ENCODE measurements at places on chromosomes 2 and 18.

GRCh38 chr2:167550448-167550847 lies 662.2 kb downstream of the XIRP2 start:
- no peak for DNase-seq

- no peak for DNase-seq
Observed at GRCh38 chr2:136286423-136286822, 168.5 kb upstream of the CXCR4 start.

GRCh38 chr2:45007961-45008295 lies 1.3 kb downstream of the SIX2 start:
- no peak for DNase-seq

DNA sequence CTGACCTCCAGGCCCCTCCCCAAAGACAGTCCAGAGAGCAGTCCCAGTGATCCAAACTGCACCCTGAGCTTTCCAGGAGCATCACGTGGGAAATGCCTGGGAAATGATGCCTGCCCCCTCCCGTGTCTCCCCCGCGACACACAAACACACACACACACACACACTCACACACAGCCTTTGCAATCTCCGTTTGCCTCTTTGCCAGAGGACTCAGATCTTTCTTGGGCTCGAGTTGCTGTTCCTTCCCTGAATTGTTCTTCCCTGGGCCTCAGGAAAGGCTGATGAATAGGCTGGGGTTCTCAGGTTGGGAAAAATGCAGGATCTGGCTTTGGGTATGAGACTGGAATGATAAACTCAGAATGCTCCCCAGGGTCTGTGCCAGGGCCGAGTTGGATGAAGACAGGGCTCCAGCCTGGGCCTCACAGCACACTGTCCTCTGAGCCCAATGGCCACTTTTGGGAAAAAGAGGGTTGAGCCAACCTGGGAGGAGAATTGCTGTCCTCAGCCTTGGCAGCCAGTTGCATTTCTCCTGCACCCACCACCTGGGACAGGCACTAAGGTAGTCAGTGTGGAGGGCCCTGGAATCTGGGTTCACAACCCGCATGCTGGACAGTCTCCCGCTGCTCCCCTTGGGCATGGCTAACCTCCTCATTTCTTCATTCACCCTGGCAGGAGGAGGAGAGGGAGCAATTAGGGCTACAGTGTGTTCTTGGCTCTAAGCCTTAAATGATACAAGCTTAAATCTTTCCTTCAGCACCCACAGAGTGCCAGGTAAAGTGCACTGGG lies 43.9 kb upstream of the ATP6V1B1 start:
- DNase-seq: no peak

GRCh38 chr2:13015532-13016320 lies 299.0 kb downstream of the TRIB2 start:
- no peak for DNase-seq

DNA sequence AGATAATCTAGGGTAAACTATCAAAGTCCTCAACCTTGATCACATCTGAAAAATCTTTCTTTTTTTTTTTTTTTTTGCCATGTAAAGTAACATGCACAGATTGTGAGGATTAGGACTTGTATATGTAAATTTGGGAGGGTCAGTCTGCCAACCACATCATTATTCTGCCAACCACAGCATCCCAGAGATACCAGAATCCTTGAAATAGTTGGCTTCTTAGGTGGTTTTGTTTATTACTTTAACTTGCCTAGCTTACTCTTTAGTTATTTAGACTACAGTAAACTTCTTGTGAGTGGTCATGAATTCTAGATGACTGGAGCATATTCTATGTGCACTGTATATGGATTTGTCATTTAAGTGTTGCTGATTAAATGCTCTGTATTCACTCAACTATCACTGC lies 242.1 kb upstream of the RBMS1 start:
- DNase-seq: no peak

- no peak for DNase-seq
Observed at GRCh38 chr2:43047187-43047780, 179.1 kb downstream of the ZFP36L2 start.

GRCh38 chr2:231297108-231297908 lies 98.2 kb upstream of the B3GNT7 start:
- no peak for DNase-seq

GRCh38 chr2:120720746-120721375 lies 14.8 kb upstream of the GLI2 start:
- no peak for DNase-seq

DNA sequence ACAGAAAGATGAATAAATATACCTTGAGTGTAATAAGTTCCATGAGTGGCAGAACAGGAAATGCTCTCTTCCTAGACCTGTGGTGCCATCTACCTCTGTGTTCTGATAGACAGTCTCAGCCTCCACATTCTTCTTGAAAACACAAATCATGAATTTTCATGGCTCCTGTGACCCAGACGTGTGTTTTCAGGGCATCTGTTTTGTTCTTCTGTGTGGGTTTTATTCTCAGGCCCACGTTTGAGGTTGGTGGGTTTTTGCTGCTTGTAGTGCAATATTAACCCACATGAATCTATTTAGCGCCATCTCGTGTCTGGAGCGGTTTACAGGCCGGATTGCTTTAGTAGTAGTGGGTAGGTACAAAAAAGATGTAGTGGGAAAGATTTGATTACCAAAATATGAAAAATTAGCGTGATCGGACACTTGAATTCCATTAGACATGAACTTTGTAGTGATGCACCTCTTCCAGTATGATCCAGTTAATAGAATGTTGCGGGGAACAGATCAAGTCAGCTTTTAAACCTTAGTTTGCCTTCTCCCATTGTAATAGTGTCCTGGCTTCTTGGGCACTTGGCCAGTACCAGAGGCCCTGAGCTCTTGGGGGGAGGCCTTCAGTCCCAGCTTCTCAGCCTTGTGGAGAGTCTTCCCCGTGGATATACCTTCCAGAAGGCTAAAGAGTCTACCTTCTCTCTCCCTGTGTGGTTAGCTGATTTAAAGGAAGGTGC lies 256.5 kb downstream of the TPGS2 start:
- DNase-seq: no peak

DNA sequence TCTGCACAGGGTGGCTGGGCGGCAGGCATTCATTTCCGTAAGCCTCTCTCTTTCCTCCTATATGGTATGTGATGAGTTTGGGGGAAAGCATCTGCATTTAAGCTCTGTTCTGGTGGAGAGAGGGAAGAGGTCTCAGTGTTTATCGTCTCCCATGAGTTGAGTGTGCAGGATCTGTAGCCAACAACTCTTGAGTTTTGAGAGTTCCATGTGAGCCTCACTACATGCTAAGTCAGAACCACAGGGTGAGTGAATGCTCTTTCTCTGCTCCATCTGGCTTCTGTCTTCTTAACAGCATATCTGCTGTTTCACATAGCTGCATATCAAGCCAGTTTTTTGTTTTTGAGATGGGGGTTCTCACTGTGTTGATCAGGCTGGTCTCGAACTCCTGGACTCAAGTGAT lies 22.7 kb downstream of the RAB31 start:
- no peak for DNase-seq

GRCh38 chr18:26863122-26863879 lies 2.2 kb downstream of the AQP4 start:
- no peak for DNase-seq

DNA sequence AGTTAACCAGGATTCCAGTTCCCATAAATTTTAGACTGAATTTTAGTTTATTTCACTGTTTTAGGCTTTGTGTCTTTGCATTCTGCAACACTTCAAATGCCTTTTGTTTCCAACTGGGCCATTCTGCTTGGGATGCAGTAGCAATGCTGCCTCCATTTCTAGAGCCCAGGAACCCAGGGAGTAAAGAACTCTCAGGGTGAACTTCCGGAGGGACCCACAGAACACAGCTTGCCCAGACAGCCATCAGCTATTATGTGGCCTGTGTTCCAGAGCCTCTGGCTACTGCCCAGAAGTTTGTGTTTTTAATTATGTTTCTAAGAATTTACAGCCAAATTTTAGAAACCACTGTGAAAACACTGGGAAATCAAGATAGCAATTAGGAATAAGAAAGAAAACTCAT lies 145.1 kb downstream of the TMEM163 start:
- no peak for DNase-seq

DNA sequence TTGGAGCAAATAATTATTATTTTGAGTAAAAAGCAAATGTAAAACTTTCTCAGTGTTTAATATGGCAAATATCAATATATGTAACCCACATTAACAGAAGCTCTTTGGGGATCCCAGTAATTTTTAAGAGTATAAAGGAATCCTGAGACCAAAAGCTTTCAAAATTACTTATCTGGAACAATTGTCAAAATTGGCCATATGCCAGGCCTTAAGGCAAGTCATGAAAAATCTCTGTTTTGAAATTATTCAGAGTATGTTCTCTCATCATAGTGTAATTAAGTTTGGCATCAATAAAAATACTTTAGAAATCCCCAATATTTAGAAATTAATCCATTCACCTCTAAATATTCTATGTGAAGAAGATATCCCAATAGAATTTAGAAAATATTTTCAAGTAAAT lies 225.3 kb upstream of the ARL4C start:
- no peak for DNase-seq

- DNase-seq: no peak
Observed at GRCh38 chr2:213214209-213214608, 62.8 kb upstream of the IKZF2 start.
